ENCODE measurements at places on chromosomes 7 and 10.

GRCh38 chr10:107028236-107028635, 136.3 kb downstream of the SORCS1 start:
- DNase-seq, result no peak

DNA sequence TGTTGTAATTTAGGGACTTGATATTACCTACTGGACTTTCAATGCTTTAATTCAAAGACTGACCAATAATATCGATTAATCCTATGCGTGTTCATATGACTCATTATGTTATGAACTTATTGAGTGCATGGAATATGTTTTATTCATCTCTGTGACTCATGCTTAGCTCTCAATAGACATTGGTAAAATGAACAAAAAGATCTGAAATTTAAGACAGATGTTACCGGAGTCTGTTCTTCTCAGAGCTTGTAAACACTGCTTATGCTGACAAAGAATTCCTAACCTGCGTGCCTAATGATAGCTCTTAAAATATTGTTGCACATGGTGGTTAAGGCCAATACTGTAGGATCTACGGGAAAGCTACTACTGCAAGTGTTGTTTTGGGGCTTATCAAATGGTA, 131.5 kb upstream of the ACBD5 start:
- DNase-seq, result no peak

DNA sequence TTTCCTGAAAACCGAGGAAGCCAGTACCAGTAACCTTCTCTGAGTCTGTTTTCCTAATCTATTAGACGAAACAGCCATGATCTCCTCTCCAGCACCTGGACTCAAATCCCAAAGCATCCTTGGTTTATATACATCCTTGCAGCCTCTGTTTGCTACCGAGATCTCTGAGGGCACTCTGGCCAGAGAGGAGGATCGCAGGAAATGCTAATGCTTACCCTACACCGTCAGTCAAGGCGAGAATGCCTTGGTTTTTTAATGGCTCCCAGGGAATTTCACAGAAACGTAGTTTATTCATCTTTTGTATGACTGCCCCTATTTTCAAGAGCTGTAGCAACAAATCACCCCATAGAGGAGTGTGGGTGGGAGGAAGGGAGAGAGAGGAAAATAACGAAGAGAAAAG, 91.5 kb upstream of the CALN1 start:
- no peak for DNase-seq

DNA sequence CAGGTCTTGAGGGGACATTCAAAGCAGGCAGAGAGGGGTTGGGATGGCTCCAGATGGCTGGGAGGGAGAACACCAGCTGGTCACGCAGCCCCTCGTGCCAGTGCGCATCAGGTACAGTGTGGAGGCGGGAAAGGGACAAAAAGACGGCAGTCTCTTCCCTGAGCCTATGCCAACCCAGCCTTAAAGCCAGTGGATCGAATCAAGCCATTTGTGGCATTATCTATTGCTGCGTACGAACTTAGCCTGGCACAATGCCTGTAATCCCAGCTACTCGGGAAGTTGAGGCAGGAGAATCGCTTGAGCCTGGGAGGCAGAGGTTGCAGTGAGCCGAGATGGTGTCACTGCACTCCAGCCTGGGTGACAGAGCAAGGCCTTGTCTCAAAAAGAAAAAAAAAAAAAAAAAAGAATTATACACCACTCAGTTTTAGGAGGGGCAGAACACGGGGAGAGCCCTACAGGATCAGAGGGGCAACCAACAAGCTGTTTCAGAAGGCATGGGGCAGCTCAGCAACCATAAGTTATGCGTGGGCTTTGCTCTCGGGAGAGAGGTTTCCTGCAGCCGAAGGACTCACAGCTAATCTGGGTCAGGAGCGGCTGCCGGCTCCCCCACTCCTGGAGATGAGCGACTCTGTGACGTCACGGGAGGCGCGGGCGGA, 356 bp upstream of the NDUFB2 start:
- DNase-seq, result no peak

- no peak for DNase-seq
Measured at GRCh38 chr7:45697576-45698136, 123.5 kb downstream of the ADCY1 start.

DNA sequence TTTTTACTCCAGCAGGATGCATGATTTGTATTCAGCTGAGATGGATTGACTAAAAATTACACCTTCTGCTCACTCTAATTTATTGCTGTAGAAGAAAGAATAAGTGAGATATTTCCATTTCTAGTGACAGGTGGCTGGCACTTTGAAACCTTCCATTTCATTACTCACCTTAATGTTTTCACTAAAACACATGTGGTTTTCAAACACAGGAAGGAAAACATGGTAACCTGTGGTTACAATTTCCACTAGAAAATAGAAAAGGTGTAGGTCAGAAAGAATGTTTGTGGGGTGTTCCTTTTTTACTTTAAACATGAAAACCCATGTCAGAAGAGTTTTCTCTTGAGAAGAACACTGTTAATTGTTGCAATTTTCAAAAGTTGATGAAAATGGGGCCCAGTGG, 12.0 kb upstream of the PRKCQ start:
- DNase-seq, result no peak

DNA sequence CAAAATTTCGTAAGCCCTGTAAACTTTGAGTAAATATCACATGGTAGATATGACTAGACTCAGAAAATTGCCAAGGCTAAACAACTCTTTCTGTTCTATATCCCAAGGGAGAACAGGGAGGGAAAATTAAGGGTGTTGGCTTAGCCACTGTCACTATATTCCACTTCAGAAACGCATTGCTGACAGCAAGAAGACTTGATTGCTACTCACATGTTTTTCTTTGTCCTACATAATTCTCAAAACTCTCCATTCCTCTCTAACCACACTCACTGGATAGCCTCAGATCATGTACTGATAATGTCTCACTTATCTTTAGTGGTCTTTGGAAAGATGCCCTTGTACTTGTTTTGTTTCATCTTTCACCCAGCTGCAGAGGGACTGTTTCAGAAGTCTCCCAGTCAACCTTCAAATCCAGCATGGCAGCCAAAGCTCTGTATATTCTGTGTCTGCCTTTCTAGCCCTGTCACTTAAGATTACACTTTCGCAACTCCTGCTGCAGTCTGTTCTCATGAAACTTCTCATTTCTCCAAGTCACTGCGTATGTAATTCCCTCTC, 582.4 kb upstream of the FZD8 start:
- DNase-seq, result no peak

GRCh38 chr10:105965141-105965540, 1199.4 kb downstream of the SORCS1 start:
- DNase-seq, result no peak

DNA sequence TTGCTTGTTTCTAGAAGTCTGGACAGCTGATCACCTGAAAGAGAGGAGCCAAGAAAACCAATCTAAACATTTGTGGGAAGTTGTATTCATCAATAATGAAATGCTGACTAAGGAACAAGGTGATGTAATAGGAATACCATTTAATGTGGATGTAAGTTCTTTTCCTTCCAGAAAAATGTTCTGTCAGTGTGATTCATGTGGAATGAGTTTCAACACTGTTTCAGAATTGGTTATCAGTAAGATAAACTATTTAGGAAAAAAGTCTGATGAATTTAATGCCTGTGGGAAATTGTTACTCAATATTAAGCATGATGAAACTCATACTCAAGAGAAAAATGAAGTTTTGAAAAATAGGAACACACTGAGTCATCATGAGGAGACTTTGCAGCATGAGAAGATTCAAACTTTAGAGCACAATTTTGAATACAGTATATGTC, 39.8 kb upstream of the ZNF37A start:
- DNase-seq, result no peak

Data from glomerular endothelial cell (primary cell).